Hypothalamus (tissue), 51 donors: ENCODE measurements at places on chromosomes 7 and 10.

- DNase-seq, result no peak
These were observed 8.7 kb upstream of the SAMD9L start for GRCh38 chr7:93156884-93157283.

DNA sequence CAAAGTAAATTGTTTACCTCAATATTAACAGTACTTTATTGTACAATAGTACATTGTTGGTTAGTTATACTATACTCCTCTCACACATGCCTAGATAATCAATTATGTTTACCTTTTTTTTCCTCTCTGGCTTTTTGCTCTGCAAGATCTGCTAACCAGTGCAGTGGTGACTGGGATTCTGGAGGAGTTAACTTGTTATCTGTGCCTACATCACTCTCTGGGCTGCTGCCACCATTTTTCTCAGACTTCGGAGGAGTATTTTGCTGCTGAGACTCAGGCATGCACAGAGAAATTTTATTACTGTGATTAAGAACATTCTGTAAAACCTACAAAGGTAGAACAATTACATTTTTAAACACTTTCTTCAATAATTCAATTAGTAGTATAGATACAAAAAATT is 59.7 kb downstream of the NRBF2 start:
- DNase-seq, result no peak

GRCh38 chr10:86329093-86329710 is 37.4 kb downstream of the GRID1 start:
- no peak for DNase-seq

DNA sequence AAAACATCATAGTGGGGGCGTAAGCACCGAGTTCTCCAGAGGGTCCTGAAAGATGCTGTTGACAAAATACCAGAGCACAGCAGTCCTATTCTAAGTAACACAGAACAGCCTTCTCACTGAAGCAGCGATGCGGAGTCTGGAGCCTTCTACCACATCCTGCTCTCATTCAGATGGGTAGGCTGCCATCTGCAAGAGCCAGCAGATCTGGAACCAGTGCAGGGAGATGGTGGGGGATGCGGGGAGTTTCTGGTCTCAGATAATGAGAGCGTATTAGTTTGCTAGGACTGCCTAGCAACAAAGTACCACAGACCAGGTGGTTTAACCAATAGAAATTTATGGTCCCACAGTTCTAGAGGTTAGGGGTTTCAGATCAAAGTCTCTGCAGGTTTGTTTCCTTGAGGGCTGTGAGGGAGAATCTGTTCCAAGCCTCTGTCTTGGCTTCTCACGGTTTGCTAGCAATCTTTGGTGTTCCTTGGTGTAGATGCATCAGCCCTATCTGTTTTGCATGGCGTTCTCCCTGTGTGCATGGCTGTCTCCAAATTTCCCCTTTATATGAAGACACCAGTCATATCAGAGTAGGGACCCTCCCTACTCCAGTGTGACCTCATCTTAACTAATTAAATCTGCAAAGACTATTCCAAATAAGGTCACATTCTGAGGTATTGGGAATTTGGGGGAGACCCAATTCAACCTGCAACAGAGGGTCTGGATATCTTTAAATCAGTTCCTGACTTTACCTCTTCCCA is 52.0 kb upstream of the STEAP1B start:
- no peak for DNase-seq

- DNase-seq, result no peak
These were observed at the start of gene COL13A1 for GRCh38 chr10:69801434-69802315. Gene COL13A1, plus strand, starts transcription at chr10:69801906. Its CDS starts 518 bp downstream, at chr10:69802424.

DNA sequence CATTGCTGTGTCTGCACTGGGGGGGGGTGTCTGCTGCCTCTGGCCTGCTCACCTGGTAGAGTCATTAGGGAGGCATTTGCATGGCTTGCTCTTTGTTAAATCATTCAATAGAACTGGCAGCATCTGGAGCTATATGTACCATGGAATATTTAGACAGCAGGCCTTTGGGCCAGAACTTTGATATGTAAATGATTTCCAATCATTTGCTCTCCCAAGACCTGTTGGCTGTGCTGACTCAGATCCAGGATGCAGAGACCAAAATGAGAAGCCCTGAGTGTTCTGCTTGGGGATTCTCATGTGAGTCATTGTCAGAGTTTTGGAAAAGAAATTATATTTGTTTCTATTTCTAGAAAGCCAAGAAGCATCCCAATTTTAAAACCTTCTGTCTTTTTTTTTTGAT is 257.6 kb upstream of the IGFBP3 start:
- no peak for DNase-seq

- DNase-seq, result no peak
These were observed 560.9 kb downstream of the DNAJB6 start for GRCh38 chr7:157897681-157898080.

- DNase-seq, result no peak
These were observed at the start of gene FOXI2 for GRCh38 chr10:127736915-127737562. Gene FOXI2, plus strand, starts transcription at chr10:127737185. Its CDS starts 89 bp downstream, at chr10:127737274.

- no peak for DNase-seq
These were observed 54.8 kb downstream of the ATAD1 start for GRCh38 chr10:87763086-87763861.

GRCh38 chr7:19404912-19405329 is 259.7 kb upstream of the FERD3L start:
- DNase-seq, result no peak

DNA sequence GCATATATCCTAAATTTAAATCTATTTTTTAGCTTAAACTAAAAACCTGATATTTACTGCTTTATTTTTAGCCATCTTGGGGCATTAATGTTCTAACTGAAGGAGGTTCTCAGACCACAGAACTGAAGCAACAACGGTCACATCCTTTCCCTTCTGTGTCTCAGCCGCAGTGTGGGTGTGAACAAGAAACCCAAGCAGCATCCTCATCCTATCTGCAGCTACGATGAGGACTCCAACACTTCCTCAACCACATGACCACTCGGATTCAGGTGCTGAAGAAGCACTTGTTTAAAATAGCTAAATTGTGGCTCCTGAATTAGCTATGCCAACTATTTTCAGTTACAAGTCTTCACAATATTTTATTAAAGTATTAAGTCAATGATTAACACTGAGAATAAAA is 5.3 kb downstream of the ESYT2 start:
- no peak for DNase-seq

- no peak for DNase-seq
These were observed 2.6 kb downstream of the MKLN1 start for GRCh38 chr7:131330299-131330698.

GRCh38 chr10:87659571-87660483 is at the start of gene PAPSS2:
Gene PAPSS2, plus strand, starts transcription at chr10:87659878. Its CDS starts 104 bp downstream, at chr10:87659982.
- DNase-seq, result no peak

DNA sequence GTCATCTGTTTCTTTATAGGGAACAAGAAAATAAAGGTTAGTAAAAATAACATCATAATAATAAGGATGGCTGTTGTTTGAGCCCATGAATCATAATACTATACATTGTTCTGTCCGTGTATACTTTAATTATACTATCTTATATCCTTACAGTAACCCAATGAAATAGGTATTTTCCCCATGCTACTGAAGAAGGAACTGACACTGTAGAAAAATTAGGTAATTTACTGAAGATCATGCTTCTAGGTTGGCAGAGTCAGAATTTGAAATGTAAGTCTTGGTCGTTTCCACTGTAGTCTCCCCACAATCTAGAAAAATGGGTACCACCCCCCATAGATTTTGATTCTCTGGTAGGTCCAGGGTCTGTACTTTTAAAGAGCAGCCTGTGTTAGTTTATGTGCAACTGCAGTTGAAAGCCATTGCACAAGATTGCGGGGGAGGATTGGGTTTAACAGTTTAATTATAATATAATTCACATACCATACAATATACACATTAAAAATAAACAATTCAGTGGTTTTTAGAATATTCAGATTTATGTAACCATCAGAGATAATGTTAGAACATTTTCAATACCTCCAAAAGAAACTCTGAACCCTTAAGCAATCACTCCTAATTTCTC is 47.7 kb downstream of the SHOC2 start:
- DNase-seq, result no peak

DNA sequence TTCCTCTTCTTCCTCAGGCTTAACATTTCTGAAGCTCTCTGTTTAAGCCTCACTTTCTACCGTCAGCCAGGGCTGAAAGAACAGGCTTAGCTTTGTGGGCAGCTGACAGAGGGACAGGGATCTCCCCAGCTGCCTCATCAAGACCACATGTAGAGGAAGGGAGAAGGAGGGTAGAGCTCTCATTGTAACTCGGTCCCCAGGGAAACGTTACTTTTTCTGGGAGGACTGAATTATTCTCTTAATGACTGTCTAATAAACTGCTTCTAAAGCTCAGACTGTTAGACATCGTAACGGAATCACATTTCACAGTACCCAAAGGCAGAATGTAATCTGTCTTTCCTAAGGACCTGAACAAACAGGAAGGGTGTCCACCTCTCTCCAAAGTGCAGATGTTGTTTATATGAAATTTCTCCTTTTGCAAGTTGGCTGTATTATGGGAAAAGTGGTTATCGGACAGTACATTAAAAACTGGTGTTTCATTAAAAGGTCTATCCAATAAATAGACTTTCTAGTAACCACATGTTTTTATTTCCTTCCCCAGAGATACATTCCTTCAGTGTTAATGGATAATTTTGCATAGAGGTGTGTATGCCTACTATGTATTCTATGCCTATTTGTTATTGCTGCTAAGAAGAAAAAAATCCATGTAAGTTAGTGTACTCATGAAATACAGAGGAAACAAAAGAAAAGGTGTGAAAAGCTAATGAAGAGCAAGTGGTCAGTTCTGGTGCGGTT is 144.2 kb downstream of the CTTNBP2 start:
- peak; percentile 14 for DNase-seq

DNA sequence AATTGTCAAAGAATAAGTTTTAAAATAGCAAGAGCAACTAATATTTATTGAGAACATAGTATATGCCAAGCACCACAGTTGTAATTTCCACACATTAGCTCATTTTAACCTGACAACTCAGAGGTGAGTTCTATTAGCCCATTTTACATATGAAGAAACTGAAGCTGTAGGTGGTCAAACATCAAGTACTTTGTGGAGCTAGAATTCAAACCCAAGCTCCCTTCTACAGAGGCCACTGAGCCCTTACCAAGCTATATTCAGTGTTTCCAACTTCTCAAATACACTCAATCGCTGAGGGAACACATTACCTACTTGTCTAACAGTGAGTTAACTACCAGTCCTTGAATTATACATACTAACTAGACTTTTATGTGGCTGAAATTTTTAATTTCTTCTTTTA is 236.6 kb downstream of the PARD3 start:
- no peak for DNase-seq

DNA sequence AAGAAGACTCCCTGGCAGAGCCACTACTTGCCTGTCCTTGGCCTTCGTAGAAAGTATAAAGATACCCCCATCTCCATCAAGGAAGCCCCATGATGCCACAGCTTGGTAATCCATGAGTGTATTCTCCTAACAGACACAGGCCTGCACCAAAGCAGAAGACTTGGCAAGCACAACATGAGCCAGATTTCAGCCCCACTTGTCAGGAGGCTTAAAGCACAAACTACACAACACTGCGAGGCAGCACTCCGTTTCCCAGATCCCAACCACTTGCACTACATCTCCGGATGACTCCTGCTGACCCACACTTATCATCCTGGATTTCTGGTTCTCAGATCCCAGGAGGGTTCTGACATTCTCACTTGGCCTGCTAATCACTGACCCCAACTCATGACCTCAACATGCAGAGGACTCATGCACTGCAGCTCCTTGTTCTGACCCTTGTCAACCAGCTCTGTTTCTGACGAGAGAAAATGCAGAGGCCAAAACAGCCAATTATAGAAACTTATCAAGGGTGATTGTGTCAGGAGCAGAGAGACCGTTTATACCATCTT is 100.8 kb downstream of the RELN start:
- DNase-seq, result no peak

- no peak for DNase-seq
These were observed 28.8 kb upstream of the DIP2C start for GRCh38 chr10:718143-718700.

DNA sequence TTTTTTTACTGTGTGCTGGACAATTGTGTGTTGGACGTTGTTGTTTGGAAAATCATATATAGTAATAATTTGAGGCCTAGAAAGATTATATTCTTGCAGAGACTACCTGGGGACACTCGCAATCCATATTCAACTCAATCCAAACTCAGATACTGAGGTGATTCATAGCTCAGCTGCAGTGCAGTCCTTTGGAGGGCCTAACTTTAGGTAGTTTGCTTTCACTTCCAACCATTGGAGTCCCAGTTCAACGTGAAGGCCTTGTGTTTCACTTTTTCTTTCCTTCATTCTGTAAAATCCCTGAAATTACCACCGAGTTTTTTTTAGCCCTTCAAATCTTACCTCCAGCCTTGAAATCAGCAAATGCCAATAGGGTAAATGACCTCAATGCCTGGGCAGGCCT is 32.3 kb downstream of the ATRNL1 start:
- no peak for DNase-seq

DNA sequence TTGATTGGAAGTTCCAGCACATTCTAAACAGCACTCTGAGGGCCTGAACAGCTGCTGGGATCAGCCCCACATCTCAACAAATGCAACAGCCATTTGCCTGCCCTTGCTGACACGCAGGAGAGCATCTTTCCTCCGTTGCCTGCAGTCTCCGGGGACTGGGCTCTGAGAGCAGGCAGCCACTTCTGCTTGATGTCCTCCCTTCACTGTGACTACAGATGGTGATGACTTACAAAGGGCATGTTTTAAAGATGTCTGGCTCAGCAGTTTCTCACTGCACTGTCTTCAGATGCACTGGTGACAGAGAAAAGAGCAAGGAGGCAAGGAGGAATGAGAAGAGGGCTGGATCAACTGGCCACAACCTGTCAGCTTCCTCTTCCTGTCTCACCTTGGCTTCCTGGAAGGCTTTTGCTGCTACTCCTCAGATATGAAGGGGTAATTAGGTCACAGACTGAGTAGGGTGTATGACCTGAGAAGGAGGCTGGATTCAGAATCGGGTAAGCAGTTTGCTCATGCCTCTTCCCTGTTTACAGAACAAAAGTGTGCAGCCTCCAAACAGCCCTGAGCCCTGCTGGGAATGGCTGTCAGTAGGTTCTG is 143.5 kb upstream of the GHITM start:
- no peak for DNase-seq

- no peak for DNase-seq
These were observed 48.9 kb downstream of the DLG5 start for GRCh38 chr10:77877441-77878344.

DNA sequence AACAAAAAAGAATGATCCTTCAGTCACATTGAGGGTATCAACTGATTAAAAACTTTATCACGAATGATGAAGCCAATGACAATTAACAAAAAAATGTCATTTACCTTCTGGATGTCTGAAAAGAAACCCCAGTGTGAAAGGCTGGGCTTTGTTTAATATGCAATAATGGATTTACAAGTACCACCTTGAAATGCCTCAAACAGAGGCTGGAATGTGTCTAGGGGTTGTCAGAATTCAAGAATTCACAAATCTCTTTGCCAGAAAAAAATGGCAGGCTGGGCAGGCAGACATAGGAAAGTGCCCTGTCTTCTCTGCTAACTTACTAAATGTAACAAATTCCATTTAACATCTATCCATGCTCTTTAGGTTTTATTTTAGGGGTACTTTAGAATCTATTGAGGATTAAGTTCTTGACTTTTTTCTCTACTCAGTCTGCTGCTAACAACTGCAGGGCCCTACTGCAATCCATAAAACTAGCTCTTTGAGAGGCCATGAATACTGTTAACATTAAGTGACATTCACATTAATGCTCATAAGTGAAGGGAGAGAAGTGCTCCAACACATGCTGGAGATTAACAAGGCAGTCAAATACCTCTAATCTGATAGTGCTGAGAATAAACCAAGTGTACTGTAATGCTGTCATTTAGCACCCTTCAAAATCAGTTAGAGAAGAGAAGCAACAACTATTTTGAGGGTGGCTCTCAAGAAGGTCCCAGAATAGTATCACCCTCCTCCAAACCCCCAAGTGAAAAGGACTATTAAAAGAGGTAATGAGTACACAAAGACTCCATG is 43.1 kb upstream of the KCNIP2 start:
- no peak for DNase-seq
